ENCODE measurements at places on chromosomes 3 and 15.

DNA sequence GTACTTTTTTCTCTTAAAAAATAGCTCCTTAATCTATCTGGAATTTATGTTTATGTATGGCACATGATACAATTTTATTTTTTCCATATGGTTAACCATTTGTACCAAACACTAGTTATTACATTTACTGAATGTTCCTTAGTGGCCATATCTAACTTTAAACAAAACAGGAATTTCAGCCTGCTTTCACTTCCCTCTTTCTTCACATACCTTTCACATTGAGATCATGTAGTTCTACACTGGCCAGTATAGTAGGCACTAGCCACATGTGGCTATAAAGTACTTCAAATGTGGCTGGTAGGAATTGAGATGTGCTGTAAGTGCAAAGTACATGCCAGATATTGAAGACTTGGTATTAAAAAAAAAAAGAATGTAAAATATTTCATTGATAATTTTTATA lies 4.7 kb upstream of the RYK start:
- no peak for DNase-seq

DNA sequence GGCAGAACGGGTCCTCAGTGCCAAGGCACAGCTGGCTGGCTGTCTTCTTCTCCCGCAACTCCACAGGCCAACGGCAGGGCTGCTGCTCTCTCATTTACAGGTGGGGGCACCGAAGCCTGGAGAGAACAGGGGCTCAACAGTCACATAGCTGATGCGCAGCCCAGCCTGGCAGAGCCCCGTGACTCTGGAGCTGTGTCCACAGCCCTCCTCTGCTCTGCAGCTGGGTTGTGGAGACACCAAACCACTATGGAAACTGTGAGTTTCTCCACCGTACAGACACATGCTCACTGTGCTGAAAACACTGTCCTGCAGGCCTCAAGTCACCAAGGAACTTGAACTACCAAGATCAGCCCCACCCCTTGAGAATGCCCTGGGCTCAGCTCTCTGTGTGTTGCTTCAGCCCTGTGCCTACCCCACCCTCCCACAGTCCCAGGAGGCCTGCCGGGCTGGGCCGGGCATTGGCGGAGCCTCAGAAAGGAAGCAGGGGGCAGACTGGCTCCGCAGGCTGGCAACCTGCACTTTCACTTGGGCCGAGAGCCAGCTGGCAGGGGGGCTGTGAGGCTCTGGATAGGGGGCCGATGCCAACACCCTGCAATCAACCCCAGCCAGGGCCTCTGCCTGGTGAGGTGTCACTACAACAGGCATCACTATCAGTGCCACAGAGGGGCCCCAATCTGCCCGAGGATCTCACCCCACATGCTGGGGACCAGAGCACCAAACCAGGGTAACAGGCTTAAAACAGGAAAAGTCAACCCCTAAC lies 113.7 kb upstream of the RPL32 start:
- peak; percentile 22 for DNase-seq

DNA sequence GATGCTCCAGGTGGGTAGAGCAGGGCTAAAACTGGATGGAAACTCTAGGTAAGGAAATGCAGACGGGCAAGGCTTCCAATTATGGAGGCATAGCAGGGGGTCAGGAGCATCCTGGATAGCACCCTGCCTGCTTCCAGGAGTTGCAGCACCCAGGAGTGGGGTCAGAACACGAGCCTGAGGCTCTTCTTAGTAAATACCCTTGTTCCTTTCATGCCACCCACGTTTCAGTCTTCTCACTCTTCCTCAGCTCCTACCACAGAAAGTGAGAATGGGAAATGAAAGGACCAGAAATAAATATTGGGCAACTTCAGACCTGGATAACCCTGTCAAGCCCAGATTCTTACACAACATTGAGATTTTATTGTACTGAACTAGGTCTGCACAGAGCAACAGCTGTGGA lies 16.4 kb downstream of the CCR1 start:
- no peak for DNase-seq

- no peak for DNase-seq
Measured at GRCh38 chr3:25784971-25785370, 1.7 kb upstream of the NGLY1 start.
